ENCODE measurements at places on chromosomes 3 and 15.

DNA sequence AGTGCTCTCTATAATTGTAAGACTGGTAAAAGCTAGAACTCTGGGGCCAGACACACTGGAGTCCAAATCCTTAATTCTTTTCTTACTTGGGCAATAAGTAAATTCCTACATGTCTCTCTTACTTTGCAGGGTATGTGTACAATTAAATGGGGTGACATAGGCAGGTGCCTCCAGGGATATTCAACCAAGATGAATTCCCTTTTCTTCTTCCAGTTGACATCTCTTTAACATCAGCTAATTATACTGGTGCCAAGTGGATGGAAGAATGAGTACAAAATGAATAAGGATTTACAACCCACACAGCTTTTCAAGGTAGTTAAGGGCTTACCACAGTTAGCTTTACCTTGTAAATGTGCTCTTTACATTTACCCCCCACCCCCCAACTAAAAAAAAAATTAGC is 295.5 kb upstream of the GADL1 start:
- DNase-seq: no peak

DNA sequence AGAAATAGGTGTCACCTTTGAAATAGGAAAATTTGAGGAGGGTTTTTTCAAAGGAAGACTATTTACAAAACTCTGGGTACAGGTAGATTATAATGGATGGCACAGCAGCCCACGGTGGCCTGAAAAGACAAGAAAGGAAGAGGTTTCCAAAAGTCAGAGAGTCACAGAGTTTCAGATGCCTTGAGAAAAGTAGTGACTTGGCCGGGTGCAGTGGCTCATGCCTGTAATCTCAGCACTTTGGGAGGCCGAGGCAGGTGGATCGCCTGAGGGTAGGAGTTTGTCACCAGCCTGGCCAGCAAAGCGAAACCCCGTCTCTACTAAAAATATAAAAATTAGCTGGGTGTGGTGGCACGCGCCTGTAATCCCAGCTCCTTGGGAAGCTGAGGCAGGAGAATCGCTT is 35.2 kb downstream of the OSTN start:
- no peak for DNase-seq

DNA sequence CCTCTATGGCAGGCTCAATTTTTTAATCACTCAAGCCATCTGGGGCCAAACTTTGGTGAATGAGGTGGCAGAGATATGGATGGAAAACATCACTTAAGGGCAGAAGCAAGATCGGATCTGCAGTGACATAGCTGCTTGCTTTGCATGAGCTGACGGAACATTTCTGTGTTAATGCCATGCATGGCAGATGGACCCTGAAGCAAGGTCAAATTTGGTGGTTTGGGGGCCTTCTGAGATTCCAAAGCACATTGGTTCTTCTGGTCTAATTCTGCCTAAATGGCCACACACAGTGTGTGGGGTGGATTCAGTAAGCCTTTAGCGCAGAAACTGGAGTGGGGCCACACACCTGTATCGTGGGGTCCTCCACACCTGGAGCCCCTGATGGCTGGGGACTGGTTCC is 38.3 kb upstream of the BCL2L10 start:
- no peak for DNase-seq

- no peak for DNase-seq
Observed at GRCh38 chr15:55700876-55701275, 42.1 kb downstream of the PRTG start.

DNA sequence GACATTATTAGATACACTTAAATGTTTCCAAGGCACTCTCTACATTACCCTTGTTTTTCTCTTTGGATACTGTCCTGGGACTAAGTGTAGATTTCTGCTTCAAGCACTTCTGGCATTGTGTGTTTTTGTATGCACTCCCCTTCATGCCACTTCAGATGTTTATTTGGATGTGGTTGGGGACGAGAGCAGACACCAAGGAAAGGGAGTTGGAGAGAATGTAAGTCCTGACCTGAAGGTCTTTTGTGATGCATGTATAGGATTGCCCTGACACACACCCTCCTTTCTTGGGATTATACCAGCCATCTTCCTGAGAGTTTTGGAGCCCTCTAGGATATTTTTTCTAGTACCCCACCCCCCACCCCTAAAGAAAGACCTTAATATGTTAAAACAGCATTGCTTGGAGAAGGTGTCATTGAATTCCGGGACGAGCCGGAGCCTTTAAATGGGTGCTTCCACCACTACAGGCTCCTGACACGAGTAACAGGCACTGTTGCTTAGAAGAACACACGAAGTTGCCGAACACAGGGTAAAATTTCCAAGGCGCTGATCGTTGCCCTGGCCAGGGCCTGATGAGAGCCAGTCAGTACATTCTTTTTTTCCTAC is 22.7 kb downstream of the PSMD6 start:
- no peak for DNase-seq

- no peak for DNase-seq
Observed at GRCh38 chr3:178676077-178676476, 139.8 kb downstream of the KCNMB2 start.

GRCh38 chr15:65913631-65914199 is 44.4 kb downstream of the RAB11A start:
- no peak for DNase-seq

- DNase-seq: no peak
Observed at GRCh38 chr15:33656168-33656567, 312.1 kb upstream of the CHRM5 start.

DNA sequence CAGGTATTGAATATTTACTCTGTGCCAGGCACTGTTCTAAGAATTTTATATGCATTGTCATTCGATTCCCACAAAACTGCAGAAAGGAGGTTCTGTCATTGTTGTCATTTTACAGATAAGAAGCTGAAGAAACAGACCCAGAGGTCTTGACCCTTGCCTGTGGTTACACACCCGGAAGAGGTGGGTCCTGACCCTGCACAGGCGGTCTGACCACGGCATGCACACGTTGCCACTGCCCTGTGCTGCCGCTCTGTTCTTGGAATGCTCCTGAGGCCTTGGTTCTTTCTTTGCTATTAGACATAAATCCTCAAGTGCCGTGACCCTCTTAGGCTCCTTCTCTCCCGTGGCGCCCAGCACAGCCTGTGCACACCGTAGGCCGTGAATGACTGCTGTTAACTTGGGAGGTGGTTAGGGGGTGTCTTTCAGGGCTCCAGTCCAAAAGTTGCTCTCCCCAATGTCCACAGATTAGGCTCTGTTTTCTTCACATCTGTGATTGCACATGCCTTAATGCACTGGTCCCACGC is 74.1 kb upstream of the PLXNA1 start:
- no peak for DNase-seq

- DNase-seq: no peak
Observed at GRCh38 chr3:128062033-128062745, 10.0 kb downstream of the SEC61A1 start.

Data from activated T-cell treated with anti-CD3 and anti-CD28 coated beads, Interleukin-2, amount 50 U/mL, for 24 hours (primary cell).